ENCODE measurements at places on chromosomes 1 and 21. TPM values are rescaled to one million over a fixed set of nuclear protein-coding genes. Genes with fewer than 3 reads are reported as not detected.

DNA sequence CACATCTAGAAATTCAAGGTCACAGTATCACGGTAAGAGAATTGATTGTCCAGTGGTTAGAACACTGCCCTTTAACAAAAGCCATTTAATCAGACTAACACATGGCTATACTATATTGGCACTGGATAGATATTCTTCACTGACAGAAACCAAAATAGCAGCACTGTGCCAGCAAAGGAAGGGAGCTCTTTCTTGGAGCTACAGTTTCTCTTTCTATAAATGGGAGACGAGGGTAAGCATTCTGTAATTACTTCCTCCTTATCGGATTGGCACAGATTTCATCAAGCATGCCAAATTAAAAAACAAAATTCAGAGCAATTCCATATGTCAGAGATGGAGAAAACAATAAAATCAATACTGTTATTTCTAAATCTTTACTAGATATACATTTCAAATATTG lies 115.7 kb upstream of the CACYBP start:
- DNase-seq: no peak

GRCh38 chr1:2235300-2235998 lies 7.3 kb downstream of the SKI start:
- DNase-seq: no peak

- DNase-seq: no peak
Observed at GRCh38 chr1:88514544-88515060, 169.5 kb upstream of the PKN2 start.

GRCh38 chr1:219121679-219122078 lies 52.0 kb upstream of the LYPLAL1 start:
- no peak for DNase-seq

- DNase-seq: no peak
Observed at GRCh38 chr1:44851308-44851707, 8.3 kb upstream of the PTCH2 start.

GRCh38 chr1:235946571-235946981 lies 79.9 kb upstream of the LYST start:
- no peak for DNase-seq

DNA sequence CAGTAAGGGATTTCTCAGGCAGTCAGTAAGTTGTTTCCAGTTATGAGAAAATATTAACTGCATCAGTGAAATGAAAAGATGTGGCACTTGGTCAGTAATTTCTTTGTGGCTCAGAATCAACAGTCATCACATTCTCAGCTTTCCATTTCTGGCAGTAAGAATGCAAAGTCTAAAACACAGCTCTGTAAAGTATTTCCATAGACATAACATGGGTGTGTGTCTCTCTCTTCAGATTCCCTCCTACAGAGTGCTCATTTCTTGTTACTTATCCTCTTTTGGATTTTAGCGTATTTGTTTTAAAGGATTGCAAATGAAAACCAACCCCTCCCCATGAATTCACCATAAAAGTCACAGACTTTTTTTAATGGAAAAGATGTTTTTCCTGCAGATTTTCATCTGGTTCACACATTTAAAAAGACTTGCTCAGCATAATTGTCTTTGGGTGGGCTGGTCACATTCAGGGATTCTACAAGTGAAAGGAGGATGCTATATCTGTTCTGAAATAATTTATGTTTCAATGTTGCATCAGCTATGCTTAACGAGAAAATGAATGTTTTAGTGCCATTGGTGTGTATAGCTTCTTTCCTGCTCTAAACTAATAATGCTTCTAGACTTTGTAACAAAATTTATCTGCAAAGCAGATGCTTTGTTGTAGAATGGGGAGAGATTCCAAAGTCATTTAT lies 34.6 kb upstream of the CD55 start:
- DNase-seq: no peak

DNA sequence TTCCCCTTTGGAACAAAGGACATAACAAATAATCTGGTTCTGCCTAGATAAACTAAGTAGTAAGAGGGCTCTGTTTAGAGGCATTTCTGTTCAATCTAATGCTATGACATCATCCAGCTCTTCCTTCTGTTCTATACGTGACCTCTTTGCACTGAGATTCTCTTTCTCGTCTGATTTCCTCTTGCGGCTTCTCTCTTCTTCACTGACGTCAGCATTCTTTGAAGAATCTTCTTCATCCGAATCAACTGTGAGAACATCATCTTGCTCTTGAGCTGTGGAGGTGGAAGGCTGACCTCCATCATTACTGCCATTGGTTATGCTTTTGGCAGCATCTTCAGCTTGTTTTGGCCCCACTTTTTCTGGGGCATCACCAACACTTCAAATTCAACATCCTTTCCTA lies 130.4 kb downstream of the HS2ST1 start:
- no peak for DNase-seq

- DNase-seq: no peak
Observed at GRCh38 chr1:178867670-178868069, 3.2 kb downstream of the ANGPTL1 start.

DNA sequence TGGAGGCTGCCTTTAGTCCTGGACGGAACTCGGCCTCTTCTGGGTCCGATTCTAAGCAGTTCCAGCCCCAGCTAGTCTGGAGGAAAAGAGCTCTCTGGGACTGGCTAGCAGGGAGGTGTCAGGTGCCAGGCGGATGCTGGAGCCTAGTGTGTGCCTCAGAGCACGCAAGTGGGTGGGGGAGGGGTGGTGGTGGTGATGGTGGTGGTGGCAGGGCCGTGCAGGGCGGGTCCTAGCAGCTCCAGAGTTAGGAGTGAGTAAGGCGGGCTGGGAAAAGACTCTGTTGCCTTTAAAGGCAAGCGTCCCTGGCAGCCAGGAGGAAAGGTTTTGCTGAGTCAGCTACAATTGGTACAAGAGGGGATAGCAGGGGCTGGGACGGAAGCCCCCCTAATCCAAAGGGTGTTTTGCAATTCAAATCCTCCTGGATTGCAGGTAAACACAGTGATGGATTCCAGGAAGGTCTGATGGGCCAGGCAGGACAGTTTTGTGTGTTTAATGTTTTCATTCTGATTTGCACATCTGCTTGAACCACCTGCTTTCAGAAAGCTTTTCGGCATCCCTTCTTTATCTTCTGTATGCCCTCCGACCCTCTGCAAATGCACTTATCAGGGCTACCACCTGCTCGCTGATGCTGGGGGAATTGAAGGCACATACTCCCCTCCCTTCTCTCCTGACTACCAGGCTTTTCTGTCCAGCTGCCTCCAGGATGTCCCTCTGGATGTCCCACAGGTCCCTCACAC lies 4.1 kb upstream of the SLC2A1 start:
- DNase-seq: no peak

GRCh38 chr1:209807509-209807908 lies 1.6 kb upstream of the IRF6 start:
- DNase-seq: no peak

LORICRIN gene
- not detected for total RNA-seq

CFAP74 gene
- not detected for total RNA-seq

GPR37L1 gene
- not detected for total RNA-seq

Measured in T-helper 17 cell (primary cell).